ENCODE measurements at places on chromosomes 2 and 18.

GRCh38 chr18:79792096-79792987 is 5.4 kb upstream of the KCNG2 start:
- no peak for DNase-seq

DNA sequence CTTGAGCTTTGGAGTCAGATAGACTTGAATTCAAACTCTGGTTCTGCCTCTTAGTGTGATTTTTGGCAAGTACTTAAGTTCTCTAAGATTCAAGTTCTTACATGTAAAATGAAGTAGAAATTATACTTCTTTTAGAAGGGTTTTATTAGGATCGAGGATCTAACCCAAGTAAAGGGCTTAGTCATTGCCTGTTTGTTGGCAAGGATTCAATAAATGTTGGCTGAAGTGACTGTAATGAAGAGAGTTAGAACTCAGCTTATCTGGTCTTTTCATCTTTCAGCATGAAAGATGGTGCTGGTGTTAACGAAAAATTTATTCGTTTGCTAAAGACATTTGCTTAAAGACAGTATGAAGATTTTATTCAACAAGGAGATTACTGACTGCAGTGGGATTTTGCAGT is 315.9 kb upstream of the THUMPD2 start:
- no peak for DNase-seq

- DNase-seq: no peak
Measured at GRCh38 chr2:45964906-45965305, 313.4 kb downstream of the PRKCE start.

DNA sequence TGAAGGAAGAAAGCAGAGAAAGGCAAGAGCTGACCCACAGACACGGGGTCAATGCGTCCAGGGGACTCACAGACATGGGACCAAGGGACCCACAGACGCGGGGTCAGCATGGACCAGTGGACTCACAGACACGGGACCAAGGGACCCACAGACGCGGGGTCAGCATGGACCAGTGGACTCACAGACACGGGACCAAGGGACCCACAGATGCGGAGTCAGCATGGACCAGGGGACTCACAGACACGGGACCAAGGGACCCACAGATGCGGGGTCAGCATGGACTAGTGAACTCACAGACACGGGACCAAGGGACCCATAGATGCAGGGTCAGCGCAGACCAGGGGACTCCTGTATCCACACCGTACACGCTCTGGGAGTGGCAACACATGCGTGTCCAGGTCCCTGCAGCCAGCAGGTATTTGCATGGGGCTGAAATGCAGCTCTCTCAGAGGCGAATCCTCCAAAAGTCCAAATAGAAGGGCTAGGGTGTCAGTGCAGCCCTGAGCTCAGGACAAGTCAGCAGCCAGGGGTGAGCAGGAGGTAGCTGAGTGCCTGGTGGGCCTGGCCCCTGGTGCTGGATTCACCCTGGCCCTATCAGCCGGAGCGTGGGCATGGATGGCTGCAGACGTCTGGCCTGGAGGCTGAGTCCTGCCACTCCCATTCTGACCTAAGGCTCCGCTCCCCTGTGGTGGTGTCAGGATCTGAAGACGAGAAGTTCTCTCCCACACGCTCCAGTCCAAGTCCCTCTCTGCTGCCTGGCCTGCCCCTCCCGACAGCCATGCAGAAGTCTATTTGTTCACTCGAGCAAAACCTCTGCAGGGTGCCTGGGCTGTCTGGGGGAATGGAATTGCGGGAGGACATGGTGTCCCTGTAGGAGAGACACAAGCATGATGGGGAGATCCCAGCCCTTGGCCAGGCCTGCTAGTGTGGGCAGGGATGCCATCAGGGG is 28.5 kb downstream of the TMEM18 start:
- no peak for DNase-seq

DNA sequence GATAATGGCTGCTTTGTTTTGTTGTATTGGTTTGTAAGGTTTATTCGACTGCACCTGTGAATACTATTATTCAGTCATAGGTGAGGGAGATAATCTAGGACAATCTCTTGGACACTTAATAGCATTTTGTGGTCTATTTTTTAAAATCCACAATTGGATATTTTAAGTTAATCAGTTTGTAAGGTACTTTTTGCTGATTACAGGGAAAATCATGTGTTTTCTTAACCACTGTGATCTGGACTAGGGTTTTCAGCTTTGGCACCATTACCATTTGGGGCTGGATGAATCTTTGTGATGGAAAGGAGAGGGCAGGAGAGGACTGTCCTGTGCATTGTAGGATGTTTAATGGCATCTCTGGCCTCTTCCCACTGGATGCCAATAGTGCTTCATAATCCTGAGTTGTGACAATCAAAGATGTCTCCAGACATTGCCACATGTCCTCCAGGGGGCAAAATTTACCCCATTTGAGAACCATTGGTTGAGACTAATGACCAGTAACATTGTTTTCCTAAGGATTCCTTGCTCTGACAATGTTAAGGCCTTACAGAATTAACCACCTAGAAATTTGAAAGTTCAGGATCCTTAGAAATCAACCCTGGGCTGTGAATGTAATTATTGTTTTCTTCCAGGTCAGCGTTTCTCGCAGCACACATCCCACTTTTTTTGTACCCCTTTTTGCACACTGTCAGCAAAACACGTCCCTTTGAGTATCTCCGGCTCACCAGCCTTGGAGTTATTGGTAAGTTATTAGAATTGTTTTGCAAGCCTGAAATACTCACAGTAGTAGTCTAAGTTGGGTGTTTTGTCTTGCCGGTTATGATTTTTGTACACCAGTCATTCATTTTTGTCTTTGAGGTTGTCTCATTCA is 15.6 kb downstream of the CNOT9 start:
- DNase-seq: no peak

- DNase-seq: no peak
Measured at GRCh38 chr2:153291718-153292117, 186.8 kb downstream of the RPRM start.

DNA sequence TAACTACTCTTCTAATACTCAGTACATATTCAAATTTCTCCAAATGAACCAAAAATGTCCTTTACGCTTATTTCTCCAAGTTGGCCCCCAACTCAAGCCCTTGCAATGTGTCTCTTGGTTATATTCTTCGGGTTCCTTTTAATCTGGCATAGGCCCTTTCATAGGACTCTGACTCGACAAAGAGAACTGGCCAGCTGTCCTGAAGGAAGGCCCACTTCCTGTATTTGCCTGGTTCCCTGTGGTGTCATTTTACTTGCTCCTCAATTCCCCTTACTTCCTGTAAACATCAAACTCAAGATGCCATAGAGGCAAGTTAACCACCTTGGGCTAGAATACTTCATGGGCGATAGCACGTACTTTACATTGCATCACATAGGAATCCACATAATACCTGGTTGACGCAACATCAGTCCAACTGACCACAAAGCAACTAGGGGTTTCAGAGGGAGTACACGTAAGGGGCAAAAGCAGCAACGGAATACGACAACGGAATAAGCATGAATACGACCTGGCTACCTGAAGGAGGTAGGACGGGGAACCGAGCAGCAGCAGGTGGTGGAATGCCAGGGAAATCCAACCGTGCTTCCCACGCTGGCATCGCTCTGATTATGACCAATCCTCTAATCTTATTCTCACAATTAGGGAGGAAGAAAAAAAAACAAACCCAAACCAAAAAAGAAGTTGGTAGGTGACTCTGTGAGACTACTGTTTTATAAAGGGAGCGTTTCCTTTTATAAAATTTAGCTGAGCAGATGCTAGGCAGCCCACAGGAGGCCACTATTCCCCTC is 823 bp upstream of the GORASP2 start:
- DNase-seq: peak; percentile 16

DNA sequence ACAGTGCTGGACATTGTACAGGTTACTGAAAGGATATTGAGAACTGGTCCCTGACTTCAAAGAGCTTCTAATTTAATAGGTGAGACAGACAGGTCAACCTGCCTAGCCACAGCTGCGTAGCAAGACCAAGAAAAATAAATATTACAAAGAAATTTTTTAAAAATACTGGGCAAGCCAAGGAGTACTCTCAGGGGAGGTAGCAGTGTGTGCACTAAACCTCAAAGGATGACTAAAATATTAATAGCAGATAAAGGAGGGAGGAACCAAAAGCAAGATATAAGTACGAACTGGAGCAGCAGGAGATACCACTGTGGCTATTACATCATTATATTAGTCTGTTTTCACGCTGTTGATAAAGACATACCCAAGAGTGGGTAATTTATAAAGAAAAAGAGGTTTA is 14.9 kb downstream of the SCG2 start:
- DNase-seq: no peak

GRCh38 chr2:233013027-233013461 is at the start of gene NGEF:
Gene NGEF, minus strand, starts transcription at chr2:233013256. Its CDS starts 38,366 bp downstream, at chr2:232974890.
- DNase-seq: no peak

DNA sequence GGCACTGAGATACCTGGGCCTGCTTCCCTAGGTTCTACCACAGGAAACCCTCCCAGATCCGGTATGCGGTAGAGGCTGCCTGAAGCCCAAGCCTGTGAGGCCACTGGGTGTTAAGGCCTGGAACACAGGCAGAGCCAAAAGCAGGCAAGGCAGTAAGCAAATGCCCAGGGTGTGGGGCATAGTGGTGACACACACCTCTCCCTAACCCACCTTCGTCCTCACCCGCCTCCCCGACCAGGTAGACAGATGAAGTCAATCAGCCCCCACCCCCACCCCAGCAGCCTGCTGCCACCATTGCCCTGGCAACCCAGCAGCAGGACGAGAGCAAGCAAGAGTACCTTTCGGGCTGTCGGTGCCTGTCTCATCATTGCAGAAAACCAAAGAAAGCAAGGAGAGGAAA is 6.1 kb downstream of the DCTN1 start:
- no peak for DNase-seq
